Vagina (tissue), 2 donors: ENCODE measurements at places on chromosomes 6 and 20. TPM values are rescaled to one million over a fixed set of nuclear protein-coding genes. Genes with fewer than 3 reads are reported as not detected.

DNA sequence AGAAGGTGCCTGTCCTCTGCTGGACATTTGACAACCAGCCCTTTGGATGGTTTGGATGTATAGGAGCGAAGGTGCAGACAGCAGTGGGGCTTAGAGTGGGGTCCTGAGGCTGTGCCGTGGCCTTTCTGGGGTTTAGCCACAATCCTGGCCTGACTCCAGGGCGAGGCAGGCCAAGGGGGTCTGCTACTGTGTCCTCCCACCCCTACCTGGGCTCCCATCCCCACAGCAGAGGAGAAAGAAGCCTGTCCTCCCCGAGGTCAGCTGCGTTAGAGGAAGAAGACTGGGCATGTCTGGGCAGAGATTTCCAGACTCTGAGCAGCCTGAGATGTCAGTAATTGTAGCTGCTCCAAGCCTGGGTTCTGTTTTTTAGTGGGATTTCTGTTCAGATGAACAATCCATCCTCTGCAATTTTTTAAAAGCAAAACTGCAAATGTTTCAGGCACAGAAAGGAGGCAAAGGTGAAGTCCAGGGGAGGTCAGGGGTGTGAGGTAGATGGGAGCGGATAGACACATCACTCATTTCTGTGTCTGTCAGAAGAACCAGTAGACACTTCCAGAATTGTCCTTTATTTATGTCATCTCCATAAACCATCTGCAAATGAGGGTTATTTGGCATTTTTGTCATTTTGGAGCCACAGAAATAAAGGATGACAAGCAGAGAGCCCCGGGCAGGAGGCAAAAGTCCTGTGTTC lies 1.3 kb upstream of the CDKN1A start:
- H3K36me3 ChIP-seq: no peaks in the 10 kb centered on the region
- H3K27ac ChIP-seq: peak overlapping the region; percentile 99
- H3K4me3 ChIP-seq: no peak overlapping the region

GRCh38 chr20:42218621-42219374 lies 600.6 kb upstream of the CHD6 start:
- H3K27ac ChIP-seq: no peak overlapping the region
- H3K4me3 ChIP-seq: no peak overlapping the region
- H3K4me1 ChIP-seq: no peaks in the 10 kb centered on the region
- no peaks in the 10 kb centered on the region for H3K36me3 ChIP-seq

- H3K4me1 ChIP-seq: peaks cover 14% of the 10 kb centered on the region
- no peak overlapping the region for H3K4me3 ChIP-seq
- no peaks in the 10 kb centered on the region for H3K36me3 ChIP-seq
- H3K27ac ChIP-seq: no peak overlapping the region
- no peak for DNase-seq
- H3K27me3 ChIP-seq: no peaks in the 10 kb centered on the region
Measured at GRCh38 chr20:32421290-32421689, 63.2 kb downstream of the ASXL1 start.

- no peak for DNase-seq
- peaks cover 100% of the 10 kb centered on the region for H3K4me1 ChIP-seq
- H3K36me3 ChIP-seq: no peaks in the 10 kb centered on the region
- H3K27ac ChIP-seq: peak overlapping the region; percentile 99
Measured at GRCh38 chr20:47354714-47355488, 1.6 kb downstream of the ZMYND8 start.

DNA sequence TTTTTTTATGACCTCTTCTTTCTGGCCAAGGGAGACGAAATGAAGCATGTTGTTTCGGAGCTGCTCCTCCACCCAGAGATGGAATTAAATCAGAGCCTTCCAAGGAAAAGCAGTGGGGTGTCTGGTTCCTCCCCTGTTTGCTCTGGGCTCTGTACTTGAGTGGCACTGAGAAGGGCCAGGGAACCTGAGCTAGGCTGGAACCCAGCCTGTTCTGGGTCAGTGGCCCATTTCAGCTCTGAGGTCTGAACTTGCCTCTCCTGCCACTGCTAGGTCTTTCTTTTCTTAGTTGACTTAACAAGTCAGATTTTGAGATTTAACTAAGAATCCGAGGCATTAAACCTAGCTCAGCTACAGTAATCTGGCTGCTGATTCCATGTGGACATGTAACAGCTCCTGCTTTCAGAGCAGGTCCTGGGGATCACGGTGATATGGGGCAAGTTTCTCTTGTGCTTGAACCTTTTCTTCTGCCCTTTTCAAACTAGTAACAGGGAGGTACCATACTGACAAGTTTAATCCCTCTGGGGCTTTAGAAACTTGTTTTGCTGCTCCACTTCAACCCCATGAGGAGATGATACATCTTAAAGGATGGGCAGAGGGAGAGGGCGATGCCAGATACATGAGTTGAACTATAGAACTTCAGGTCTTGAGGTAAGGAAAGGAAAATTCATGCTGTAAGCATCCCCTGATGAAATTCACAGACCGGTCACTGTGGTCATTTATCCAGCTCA lies 101.1 kb downstream of the SLC24A3 start:
- H3K27ac ChIP-seq: no peak overlapping the region
- no peaks in the 10 kb centered on the region for H3K36me3 ChIP-seq
- DNase-seq: peak; percentile 70
- H3K27me3 ChIP-seq: no peaks in the 10 kb centered on the region
- peaks cover 10% of the 10 kb centered on the region for H3K4me1 ChIP-seq

DNA sequence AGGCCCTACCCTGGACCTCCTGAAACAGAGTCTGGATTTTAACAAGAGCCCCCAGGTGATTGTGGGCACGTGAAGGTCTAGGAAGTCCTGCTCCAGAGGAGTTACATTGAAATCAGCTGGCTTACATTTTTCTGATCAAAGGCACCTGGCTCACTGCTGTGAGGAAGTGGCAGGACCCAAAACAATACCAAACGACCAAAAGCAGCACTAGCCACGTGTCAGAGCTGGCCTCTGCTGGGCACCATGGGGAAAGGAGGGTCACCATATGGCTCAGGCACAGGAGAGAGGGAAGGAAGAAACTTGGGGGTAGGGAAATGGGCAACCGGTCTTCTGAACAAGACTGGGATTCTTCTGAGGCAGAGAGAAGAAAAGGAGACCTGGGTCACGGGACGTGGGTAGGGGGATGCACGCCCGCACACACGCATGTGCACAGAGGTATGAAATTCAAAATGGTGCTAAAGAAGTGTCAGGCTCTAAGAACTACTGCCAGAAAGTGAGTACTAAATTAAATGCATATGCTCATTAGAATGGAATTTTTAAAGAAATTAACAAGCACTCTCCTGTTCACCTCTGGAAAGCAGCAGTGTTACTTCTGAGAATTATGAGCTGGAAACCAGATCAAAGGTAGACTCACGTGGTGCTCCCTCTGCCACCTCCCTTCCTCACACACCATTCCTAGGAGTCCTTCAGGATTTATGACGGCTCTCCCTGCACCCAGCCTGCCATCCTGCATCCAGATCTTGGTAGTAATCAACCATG lies 113.6 kb downstream of the TRERF1 start:
- peaks cover 25% of the 10 kb centered on the region for H3K4me1 ChIP-seq
- H3K4me3 ChIP-seq: no peak overlapping the region
- H3K27ac ChIP-seq: no peak overlapping the region
- H3K36me3 ChIP-seq: no peaks in the 10 kb centered on the region
- H3K27me3 ChIP-seq: no peaks in the 10 kb centered on the region

DNA sequence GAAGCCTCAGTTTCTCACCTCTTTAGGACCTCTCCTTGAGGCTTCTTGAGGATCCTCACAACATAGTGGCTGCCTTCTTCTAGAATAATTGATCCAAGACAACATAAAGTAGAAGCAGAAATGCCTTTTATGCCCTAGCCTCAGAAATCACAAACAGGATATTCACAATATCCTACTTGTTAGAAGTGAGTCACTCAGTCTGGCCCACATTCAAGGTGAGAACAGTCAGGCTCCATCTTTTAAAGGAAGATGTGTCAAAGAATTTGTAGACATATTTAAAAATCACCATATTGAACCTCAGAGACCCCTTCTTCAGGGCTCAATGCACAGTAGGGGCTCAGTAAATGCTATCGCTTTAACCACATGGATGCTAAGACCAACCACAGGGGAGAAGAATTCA lies 20.8 kb upstream of the FAM83D start:
- H3K4me1 ChIP-seq: no peaks in the 10 kb centered on the region
- H3K27ac ChIP-seq: no peak overlapping the region
- no peaks in the 10 kb centered on the region for H3K27me3 ChIP-seq
- no peaks in the 10 kb centered on the region for H3K36me3 ChIP-seq

GRCh38 chr6:72657407-72658197 lies 35.7 kb downstream of the KCNQ5 start:
- no peaks in the 10 kb centered on the region for H3K27me3 ChIP-seq
- no peaks in the 10 kb centered on the region for H3K4me1 ChIP-seq
- H3K27ac ChIP-seq: no peak overlapping the region
- no peak for DNase-seq
- no peak overlapping the region for H3K4me3 ChIP-seq

GRCh38 chr6:149888659-149889058 lies 9.3 kb downstream of the RAET1E start:
- no peak overlapping the region for H3K27ac ChIP-seq
- H3K4me1 ChIP-seq: peaks cover 11% of the 10 kb centered on the region
- no peak overlapping the region for H3K4me3 ChIP-seq
- DNase-seq: no peak

GRCh38 chr6:42963855-42964605 lies 3.5 kb downstream of the GNMT start:
- H3K27me3 ChIP-seq: no peaks in the 10 kb centered on the region
- H3K27ac ChIP-seq: no peak overlapping the region
- H3K4me3 ChIP-seq: no peak overlapping the region
- H3K4me1 ChIP-seq: peaks cover 14% of the 10 kb centered on the region
- no peak for DNase-seq
- H3K36me3 ChIP-seq: no peaks in the 10 kb centered on the region

GRCh38 chr20:61549865-61550264 lies 297.8 kb downstream of the CDH4 start:
- no peaks in the 10 kb centered on the region for H3K27me3 ChIP-seq
- no peaks in the 10 kb centered on the region for H3K4me1 ChIP-seq
- H3K4me3 ChIP-seq: no peak overlapping the region
- H3K36me3 ChIP-seq: no peaks in the 10 kb centered on the region

GRCh38 chr20:46488451-46488850 lies 24.9 kb downstream of the ZNF334 start:
- H3K4me3 ChIP-seq: no peak overlapping the region
- H3K4me1 ChIP-seq: no peaks in the 10 kb centered on the region
- no peaks in the 10 kb centered on the region for H3K36me3 ChIP-seq
- no peaks in the 10 kb centered on the region for H3K27me3 ChIP-seq
- H3K27ac ChIP-seq: no peak overlapping the region
- no peak for DNase-seq

DNA sequence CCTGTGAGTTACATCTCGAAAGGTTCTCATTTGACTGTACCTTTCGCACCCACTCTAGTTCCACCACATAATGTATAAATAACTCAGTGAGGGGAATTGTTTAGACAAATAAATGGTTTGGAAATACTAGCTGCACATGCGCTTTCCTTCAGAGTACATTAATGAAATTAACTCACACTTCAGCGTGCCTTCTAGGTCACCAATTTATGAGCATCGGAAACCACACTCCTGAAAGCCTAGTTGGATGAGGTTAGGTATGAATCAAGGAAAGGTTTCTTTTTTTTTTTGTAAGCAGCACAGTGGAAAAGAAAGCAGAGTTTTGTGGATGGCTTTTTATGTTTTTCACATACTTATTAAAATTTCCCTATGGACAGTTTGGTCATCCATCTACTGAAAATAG lies 247.8 kb upstream of the TCF21 start:
- H3K36me3 ChIP-seq: no peaks in the 10 kb centered on the region
- DNase-seq: no peak
- no peak overlapping the region for H3K27ac ChIP-seq
- no peak overlapping the region for H3K4me3 ChIP-seq
- H3K27me3 ChIP-seq: no peaks in the 10 kb centered on the region

DNA sequence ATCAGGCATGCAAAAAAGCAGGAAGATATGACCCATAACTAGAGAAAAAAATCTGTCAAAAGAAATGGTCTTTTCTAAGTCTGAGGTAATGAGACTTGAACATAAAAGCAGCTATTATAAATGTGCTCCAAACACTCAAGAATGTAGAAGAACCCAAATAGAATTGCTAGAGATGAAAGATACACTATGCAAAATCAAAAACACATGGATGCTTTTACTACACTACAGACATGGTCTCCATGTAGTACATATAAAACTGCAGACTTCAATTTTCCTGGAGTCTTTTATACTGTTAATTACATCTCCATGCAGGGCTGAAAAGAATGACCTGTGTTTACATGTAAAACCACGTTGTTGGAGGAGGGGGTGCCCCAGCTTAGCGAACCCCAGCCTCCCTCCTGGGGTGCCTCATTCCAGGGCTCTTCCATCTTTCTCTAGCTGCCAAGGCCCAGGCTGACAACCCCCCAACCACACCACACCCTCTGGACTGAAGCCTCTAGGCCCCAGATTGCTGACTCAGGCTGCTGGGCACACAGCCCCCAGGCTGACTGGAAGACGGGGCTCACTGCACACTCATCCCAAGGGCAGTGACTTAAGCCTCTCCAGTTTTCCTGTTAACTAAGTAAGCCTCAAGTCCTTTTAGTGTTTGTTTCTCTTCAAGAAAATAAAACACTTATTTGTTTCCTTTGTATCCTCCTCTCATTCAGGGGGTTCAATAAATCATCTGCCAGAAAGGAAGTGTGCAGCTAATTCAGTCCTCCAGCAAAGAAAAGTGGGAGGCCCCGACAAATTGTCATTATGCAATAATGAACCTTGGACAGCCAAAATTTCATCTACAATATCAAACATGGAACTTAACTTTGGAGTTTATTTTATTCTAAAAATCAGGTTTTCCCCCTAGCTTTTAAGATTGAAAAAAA lies 26.0 kb upstream of the PLAGL1 start:
- DNase-seq: no peak
- no peaks in the 10 kb centered on the region for H3K27me3 ChIP-seq
- peaks cover 5% of the 10 kb centered on the region for H3K4me1 ChIP-seq
- no peaks in the 10 kb centered on the region for H3K36me3 ChIP-seq

DNA sequence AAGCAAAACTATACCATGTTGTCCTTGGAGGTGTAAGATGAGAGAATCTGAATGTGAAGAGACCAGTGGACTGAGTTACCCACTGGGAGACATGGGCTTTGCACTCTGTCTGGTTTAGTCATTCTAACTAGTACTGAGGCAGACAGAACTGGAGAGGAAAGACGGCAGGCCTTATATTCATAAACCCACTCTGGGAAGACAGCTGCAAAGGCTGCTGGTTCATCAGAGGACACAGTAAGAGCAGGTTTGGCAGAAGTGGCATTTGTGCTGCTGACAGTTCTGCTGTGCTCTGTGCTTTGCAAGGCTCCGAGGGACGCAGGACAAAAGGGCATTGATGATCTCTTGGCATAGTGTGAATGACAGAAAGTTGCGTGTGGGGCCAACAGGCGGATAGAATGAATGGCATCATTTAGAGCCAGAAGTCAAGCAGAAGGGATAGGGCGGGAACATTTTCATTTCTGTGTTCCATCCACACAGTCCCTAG lies 142.3 kb upstream of the TENT5A start:
- H3K4me1 ChIP-seq: no peaks in the 10 kb centered on the region
- no peak overlapping the region for H3K4me3 ChIP-seq
- H3K36me3 ChIP-seq: no peaks in the 10 kb centered on the region

The ADTRP gene
- not detected for total RNA-seq

The SEMG1 gene
- total RNA-seq: not detected

The RIPOR3 gene
- total RNA-seq: 38.1 TPM

The CHRNA4 gene
- total RNA-seq: 0.25 TPM

The SLC22A16 gene
- total RNA-seq: not detected
